ENCODE measurements at places on chromosomes 12 and 14.

DNA sequence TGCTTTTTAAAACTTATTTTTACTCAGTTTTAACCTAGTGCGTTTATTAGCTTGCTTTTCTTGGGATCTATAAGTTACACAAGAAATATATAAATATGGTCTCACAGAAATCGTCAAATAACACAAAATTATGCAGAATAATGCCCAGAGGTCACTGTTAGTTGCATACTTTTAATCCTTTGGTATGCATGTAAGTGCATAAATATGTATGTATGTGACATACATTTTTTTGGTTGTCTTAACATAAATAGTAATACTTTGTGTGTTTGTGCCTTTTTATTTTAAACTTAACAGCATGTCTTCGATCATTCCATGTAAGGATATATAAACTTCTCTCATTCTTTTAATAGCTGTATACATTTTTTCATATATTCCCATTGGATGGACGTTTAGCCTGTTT is 459.6 kb downstream of the PCNX1 start:
- DNase-seq: no peak

DNA sequence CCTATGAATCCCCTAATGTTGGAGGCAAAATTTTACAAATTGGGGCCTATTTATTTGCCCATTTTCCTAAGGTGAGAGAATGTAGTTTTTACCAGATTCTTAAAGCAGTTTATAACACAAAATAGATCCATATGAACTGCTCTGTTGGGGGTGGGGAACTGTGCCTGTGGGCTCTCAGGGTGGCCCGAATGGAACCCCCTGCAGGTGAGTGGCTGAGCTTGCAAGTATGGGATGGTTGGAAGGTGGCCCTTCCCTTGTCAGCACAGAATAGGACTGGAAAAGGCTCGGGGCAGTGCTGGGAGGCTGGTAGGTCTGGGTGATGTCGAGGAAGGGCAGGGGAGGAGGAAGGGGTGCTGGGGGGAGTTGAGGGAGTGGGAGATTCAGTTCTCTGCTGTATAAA is 4.9 kb downstream of the VSX2 start:
- no peak for DNase-seq

DNA sequence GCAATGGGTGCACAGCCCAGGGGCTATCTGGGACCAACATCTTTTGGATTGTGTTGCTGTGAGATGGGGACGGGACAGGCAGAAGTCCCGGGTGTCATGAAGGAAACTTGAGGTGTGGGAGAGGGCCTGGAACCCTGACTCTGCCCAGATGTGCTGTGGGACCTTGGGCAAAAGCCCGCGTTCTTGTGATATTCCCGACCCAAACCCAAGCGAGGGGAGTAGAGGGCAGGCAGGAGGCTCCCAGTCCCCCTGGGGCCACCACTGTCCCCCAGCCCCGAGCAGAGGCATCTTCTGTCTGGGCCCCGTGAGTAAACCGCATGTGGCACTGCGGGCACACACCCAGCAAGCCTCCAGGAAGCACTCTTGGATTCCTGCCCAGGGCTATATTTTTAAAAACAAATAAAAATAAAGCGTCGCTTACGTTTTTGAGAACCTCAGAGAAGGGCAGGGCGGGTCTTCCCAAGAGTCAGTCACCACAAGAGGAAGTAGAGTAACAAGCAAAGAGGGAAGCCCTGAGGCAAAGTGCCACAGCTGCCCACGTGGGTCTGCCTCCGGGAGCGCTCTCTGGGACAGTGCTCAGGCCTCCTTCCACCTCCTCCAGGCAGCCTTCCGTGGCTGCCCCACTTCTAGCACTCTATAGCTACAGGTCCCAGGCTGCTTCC is 39.5 kb downstream of the BEGAIN start:
- no peak for DNase-seq

DNA sequence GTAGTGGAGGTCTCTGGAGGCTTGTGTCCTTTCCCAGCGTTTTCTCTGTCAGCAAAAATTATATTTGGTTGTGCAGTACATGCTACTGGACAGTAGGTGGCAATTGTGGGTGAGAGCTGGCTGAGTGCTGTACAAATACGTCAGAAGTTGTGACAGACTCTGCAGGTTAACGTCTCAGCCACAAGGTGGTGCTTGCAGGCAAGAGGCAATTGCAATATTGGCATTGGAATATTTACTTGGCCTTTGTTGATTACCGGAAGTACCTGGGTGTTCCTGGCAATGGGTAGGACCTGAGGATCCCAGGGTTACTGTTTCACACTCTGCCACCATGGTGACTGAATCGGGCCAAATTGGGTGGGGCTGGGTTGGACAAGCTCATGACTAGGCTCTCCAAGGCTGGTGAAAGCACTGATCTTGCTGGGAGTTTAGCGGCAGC is 333.9 kb upstream of the LMO3 start:
- no peak for DNase-seq

GRCh38 chr12:112122823-112123690 is 2.3 kb upstream of the TRAFD1 start:
- DNase-seq: no peak

GRCh38 chr14:79570648-79571047 is 640.7 kb downstream of the DIO2 start:
- no peak for DNase-seq

GRCh38 chr14:36173161-36173560 is 3.4 kb downstream of the PTCSC3 start:
- DNase-seq: no peak

DNA sequence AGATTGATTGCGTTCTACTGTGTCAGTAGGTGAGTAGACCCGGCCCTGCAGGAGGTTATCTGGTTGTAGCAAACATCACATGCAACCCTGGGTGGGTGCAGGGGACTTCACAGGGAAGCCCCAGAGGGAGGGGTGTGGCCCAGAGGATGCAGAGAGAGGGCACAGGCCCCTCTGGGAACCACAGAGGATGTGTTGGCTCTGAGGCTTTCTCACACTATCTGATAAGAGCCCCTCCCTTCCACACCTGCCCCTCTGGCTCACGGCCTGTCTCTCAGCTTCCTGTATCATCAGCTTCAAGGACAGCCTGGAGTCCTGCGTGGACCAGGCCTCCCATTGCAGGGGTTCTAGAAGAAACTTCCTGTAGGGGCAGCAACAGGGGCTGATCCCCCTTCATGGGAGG is 101.9 kb downstream of the RIN3 start:
- DNase-seq: no peak

GRCh38 chr14:85400678-85401077 is 129.3 kb upstream of the FLRT2 start:
- DNase-seq: no peak

- no peak for DNase-seq
Measured at GRCh38 chr14:105602799-105603793, 76.7 kb downstream of the TMEM121 start.

GRCh38 chr12:53205747-53206419 is 1.2 kb downstream of the ITGB7 start:
- DNase-seq: no peak

DNA sequence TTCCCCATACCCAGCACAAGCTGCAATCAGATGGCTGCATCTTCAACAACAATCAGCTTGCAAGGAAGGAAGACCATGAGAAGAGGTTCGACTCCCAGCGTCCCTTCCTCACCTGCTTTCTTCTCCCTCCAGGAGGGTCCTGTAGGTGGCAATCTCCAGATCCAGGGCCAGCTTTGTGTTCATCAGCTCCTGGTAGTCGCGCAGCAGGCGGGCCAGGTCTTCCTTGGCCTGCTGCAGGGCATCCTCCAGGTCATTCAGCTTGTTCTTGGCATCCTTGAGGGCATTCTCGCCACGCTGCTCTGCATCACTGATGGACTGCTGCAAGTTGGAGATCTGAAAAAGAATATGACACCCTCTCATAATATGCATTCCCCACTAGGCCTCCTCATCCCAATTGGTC is 4.0 kb downstream of the KRT1 start:
- DNase-seq: no peak

DNA sequence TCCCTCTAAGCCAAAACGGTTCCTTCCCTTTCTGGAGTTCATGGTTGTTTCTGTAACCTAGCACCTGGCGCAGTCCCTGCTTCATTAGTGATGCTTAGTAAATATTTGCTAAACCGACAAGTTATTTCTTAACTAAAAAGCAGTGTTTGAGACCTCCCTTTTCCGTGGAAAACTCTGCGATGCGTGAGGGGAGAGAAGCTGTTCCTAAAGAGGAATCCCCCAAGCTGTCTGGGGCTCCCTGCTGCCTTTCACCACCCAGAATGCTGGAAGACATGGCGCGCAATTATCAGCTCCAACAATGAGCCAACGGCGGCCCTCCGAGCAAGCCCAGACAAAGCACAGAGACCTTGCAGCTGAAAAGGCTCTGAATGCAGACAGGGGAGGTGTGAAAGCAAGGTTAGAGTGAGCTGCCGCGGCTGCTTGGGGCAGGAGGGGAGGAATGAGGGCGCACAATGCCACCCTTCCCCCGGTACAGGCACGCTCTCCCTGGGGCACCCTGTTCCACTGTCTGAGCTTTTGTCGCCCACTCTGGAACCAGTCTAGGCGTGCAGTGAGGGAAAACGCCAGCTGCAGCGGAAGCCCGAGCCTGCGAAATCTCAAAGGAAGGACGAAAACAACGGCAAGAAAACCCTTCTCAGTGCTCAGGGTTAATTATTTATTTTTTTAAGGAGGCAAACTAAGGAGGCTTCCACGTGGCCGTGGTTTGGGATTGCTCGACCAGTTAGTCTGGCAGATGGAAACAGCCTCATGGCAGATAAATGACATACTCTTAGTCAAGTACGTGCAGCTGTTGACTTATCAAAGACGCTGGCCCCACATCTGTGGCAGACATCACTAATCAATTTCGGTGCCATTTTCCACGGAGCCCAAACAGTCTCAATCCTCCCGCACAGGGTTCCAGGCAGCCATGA is 66.3 kb downstream of the RBM19 start:
- DNase-seq: no peak

DNA sequence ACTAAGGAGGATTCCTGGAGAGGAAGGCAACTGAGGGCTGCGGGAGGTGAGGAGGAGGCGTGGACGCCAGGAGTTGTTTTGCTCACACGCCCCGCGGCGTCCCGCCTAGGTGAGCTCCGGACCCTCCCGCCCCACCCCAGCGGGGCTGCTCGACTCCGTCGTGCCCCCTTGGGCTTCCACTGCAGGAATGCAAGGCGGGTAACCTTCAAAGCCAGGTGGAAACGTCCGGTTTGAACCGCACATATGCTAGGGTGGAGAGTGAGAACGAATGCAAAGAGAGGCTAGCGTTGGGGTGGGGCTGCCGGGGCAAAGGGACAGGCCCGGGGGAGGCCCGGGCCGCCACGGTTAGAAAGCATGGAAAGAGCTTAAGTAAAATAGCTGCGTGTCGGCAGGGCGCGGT is 5.4 kb upstream of the DPPA3 start:
- DNase-seq: no peak

DNA sequence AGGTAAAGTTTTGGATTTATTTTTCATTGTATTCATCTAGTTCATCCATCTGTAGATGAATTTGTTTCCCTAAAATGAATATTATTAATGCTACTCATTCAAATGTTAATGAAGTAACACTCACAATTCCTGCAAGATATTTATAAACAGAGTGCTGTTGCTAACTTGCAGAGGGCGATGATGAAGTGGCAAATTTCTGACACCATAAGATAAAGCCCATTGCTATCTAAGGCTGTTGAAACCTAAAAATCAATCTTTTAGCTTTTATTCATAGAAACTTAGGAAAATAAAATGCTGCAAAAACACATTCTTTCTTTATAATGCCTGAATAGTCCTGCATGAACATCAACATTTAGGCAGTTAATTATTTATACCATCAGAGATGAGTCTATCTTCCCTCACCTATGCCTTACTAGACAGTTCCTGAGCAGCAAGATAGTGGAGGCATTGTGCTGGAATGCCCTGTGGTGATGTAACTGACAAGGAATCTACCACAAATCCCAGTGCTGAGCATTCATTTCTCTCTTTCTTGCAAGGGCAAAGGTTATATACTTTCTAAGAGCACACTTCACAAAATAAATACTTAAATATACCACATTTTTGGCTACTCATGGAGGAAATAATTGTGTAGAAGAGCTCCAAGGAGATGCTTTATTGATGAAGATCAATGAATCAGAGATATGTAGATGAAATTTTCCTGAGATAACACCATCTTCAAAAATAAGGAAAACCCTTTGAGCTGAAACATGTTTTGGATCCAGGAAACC is 57.6 kb downstream of the LMNTD1 start:
- DNase-seq: no peak

DNA sequence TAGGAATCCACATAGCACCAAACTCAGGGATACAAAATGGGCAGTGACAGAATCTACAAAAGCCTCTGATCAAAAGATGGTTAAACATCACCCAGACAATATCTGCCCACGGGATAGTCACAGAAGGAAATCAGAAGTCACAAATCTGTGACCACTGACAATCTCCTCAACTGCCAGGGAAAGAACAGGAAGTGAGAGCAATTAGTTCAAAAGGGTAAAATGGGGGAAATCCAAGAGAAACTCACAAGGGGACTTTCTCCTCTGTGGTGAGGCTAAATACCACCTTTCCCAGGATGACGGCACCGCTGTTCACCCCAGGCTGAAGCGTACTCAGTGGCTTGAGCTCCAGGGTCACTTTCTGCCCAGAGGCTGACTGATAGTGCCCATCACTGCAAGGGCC is 10.7 kb downstream of the TTC5 start:
- no peak for DNase-seq

- DNase-seq: no peak
Measured at GRCh38 chr14:22184157-22184829, 404.7 kb downstream of the DAD1 start.

DNA sequence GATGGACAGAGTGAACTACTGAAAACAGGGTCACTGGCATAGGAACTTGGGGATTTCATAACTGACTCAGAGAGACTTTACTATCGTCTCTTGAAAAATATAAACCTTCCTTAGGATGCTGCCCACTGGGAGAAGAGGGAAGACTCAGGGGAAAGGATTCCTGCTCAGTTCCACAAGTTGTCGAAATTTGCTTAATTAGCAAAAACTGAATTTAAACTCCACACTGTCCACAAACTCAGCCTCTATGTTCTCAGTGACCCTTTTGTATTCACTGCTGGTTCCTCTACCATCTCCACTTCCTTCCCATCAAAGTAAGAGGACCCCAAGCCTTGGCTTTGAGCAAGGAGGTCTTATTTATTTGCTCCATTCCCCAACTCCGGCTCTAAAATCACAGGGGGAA is 7.2 kb upstream of the MYL6B start:
- no peak for DNase-seq

- DNase-seq: no peak
Measured at GRCh38 chr14:38385836-38386235, 129.9 kb upstream of the CLEC14A start.

DNA sequence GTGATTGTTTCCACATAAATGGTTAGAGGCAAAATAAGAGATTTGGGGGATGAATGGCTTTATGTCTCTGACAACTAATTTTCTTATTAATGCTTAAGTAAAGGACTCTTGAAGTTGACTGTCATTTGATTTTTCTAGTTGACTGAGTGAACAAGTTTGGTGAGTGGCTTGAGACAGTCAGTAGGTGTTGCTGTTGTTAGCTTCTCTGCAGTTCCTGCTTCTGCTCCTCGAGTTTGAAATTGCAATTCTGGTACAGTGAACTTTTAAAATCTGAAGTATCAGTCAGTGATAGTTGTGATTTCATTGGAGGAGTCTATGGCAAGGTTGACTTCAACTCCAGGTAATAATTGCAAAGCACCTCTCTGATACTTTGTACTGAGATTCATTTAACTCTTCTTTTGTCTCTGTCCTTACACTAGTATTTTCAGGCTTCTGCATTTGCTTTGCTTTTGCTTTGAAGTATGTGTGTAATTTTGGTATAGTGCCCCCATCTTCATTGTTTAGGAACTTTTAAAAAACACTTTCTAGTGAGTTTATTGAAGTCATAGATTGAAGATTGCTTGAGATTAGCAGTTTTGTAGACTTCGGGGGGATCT is 415.5 kb downstream of the PCNX1 start:
- no peak for DNase-seq

GRCh38 chr14:26427097-26427496 is 170.7 kb downstream of the NOVA1 start:
- DNase-seq: no peak

GRCh38 chr12:40215982-40216381 is 8.8 kb upstream of the LRRK2 start:
- DNase-seq: no peak

Measured in anterior cingulate cortex (tissue), 58 donors.